ENCODE measurements at places on chromosomes 2 and 18. TPM values are rescaled to one million over a fixed set of nuclear protein-coding genes. Genes with fewer than 3 reads are reported as not detected.

The SCN7A gene
- not detected for total RNA-seq

The PPP1R1C gene
- under 0.01 TPM for total RNA-seq

The CD8B gene
- total RNA-seq: not detected

The KCNE4 gene
- total RNA-seq: under 0.01 TPM

The RIT2 gene
- total RNA-seq: not detected

Measured in vein endothelial cell (primary cell).